ENCODE measurements at places on chromosomes 16 and 17.

DNA sequence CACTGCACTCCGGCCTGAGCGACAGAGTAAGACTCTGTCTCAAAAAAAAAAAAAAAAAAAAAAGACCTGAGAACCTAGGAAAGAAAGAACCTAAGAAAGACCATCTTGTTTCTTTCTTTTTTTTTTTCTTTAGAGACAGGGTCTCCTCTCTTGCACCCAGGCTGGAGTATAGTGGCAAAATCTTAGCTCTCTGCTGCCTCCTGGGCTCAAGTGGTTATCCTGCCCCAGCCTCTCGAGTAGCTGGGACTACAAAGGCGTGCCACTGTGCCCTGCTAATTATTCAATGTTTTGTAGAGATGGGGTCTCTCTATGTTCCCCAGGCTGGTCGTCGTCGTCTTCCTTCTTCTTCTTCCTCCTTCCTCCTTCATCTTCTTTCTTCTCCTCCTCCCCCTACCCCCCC is 7.8 kb upstream of the BIRC5 start:
- DNase-seq: no peak

GRCh38 chr16:6232056-6232455 is 1100.6 kb upstream of the RBFOX1 start:
- DNase-seq: no peak

DNA sequence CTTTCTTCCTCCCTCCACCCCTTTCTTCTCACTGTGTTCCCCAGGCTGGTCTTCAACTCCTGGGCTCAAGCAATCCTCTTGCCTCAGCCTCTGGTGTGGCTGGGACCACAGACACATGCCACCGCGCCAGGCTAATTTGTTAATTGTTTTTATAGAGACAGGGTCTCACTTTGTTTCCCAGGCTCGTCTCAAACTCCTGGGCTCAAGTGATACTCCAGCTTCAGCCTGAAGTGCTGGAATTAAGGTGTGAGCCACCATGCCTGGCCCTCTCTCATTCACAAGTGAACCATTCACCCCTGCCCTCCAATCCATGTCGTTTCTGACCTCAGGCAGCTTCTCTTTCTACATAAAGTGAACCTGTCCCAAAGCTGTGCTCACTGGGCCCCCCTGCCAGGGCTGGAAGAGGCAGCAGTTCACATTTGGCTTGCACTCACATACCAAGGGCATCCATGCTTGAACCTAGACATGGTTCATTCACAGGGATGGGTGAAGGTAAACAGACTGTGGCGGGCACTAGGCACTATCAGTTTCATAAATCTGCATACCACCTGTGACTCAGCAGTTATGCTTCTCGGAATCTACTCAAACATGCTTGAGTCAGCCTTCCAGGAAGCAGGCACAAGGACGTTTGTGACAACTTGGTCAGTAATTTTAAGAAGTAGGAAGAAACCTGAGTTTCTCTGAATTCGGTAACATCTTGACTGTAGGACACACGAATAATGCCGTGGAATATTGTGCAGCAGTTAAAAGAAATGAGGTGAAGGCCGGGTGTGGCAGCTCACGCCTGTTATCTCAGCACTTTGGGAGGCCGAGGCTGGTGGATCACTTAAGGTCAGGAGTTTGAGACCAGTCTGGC is 6.0 kb upstream of the RNF213 start:
- DNase-seq: no peak

GRCh38 chr17:42179335-42179734 is 1.6 kb downstream of the KCNH4 start:
- no peak for DNase-seq

GRCh38 chr17:77501751-77502625 is 361.2 kb downstream of the SEC14L1 start:
- no peak for DNase-seq

DNA sequence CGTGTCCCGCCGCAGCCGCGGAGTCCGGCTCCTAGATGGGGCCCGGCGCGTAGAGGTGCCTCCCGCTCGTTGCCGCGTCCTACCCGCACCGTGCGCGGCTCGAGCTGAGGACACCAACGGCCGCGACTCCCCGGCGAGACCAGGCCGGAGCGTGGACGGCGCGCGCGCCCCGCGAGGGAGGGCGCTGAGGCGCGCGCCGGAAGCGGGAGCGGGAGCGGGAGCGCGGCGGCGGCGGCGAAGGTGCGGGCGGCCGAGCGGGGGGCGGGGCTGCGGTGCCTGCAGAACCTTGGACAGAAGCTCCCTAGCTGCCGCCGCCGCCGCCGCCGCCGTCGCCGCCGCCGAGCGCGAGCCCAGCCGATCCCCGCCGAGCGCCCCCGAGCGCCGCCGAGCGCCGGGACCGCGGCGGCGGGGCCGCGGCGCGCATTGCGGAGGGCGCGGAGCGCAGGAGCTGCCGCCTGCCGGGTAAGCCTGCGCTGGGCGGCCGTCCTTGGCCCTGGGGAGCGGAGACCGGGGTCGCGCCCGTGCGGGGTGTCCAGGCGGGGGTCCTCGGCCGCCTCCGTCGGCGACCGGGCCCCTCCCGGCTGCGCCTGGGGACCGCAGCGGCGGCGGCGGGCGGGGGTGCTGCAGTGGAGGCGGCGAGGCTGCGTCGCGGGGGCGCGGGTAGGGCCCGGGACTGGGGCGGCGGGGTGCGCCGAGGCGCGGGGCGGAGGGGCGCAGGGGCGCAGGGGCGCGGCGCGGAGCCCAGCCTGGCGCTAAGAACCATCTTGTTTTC is at the start of gene CDK5R1:
CDK5R1 (plus strand) TSS at position 293 of the 772 bp plus-strand sequence. CDS start 628 bp downstream, outside the sequence.
- no peak for DNase-seq

GRCh38 chr17:71180801-71181385 is 939.9 kb upstream of the SOX9 start:
- DNase-seq: no peak

GRCh38 chr16:22705799-22706198 is 108.2 kb upstream of the HS3ST2 start:
- DNase-seq: no peak

DNA sequence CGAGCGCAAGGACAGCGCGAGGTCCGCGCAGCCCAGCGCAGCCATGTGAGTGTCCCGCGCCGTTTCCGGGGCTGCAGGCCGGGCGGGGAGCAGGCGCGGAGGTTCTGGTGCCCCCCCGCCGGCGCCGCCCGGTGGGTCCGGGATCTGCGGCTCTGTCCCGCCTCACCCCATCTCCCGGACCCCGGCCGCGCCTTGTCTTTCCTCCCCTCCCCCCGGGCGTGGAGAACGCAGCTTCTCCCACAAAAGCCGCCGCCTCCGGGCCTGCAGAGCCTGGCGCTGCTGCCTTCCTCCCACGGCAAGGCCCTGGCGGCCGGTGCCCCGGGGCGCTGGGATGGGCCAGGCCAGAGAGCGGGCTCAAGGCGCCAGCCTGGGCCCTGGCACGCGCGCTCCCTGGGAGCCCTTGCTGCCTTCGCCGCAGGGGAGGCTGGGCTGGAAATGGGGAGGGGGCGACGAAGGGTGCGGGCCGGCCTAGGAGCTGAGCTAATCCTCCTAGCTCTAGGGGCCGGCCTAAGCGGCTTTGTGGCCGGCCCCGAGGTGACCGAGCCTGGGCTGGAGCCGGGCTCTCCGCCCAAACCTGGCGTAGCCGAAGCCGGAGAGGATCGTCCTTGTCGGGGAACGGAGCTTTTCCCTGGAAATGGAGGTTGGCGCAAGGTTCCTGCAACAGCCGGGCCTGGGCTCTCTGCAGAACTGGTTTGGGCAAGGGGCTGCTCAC is 397 bp downstream of the RIPOR1 start:
- no peak for DNase-seq

DNA sequence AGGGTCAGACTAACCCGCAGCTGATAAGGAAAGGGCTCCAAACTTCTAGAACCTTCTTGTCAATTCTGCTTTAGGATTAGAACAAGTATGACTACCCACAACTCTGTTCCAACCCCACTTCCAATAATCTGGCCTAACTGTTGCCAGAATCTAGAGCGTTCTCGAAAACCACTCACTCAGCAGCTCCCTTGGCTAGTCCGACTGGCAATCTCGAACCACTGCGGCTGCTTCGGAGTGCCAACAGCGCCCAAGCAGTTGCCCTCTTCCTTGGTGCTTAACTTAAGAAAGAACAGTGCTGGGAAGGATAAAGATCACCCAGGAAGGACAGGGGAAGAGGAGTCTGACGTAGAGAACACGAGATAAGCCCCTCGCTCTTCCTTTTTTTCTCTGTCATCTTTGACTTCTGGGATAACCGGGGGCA is 818 bp downstream of the DNAJC7 start:
- no peak for DNase-seq

DNA sequence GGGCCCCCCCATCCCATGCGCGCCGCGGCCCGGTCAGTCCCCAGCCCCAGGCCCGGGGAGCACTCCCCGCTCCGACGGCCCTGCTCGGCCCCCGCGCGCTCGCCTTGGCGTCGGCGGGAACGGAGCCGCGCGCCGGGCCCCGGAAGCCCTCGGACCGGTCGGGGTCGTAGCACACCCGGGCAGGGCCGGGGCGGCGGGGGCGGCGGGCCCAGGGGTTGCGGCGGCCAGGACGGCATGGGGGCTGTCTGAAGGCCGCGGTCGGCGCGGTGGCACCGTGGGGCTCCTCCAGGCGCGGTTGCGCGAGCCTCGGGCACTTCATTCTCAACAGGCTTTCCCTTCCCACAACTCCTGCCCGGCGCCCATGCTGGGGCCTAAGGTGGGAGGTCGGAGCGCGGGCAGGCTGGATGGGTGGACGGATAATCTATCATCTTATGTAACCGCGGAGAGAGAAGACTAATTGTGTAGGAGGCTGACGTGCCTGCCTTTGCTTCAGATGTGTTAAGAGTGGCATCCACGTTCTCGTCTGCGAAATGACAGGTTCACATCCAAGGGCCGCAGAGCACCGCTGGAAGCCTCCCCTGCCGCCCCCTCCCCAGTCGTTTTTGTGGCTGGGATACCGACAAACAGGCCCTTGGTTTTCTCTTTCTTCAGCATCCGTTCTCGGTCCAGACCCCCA is 708 bp downstream of the BAIAP2 start:
- DNase-seq: no peak

DNA sequence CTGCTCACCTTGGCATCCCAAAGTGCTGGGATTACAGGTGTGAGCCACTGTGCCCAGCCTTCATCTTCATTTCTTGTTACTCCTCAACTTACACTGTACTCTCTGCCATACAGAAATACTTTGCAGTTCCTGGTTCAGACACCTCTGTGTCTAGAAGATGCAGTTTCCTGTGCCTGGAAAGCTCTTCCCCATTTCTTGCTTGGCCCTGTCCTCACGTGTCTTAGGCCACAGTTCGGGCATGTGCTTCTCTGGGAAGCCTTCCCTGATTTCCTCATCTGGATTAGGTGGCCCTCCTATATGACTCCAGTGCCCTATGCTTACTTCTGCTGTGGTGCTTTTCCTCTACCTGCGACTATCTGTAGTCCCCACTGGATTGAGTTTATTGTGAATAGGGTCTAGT is 26.5 kb upstream of the CDR2 start:
- DNase-seq: no peak

DNA sequence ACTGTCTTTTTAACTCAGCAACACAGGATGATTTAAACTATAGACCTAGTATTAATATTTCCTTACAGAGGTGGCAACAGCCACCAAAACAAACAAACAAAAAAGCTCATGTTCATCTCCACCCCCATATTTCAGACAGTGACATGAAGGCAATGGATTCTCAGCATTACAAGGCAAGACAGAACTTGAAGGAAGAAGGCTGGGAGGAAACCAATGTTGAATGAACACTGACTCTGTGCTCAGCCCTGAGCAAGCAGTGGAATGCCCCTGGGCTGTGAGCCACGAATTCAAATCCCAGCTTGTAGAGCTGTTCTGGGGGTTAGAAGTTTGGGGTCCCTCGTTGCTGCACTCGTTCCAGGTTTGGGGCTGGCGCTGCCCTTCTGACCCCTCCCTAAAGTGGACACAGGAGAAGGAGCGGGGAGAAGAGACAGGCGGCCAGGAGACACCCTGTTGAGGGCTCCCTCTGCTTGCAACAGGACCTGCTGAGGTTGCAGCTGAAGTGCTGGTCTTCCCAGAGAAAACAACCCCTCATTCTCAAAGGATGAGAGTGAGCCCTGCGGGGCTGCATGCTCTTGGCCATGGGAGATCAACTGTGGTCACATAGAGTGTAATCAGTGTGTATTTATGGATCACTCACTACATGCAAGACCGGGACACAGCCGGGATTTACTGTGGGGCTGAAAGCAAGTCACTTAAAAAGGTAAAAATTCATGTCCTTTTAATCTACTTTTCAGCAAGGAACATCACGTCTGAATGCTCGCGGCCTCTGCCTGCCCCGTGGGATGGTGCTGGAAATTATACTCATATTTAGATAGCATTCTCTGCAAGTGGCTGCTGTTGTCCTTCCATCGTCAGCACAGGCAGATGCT is 34.3 kb downstream of the MYH3 start:
- no peak for DNase-seq

GRCh38 chr17:17376362-17376761 is 73.2 kb downstream of the NT5M start:
- DNase-seq: no peak

GRCh38 chr16:73400951-73401350 is 353.0 kb upstream of the ZFHX3 start:
- DNase-seq: no peak

DNA sequence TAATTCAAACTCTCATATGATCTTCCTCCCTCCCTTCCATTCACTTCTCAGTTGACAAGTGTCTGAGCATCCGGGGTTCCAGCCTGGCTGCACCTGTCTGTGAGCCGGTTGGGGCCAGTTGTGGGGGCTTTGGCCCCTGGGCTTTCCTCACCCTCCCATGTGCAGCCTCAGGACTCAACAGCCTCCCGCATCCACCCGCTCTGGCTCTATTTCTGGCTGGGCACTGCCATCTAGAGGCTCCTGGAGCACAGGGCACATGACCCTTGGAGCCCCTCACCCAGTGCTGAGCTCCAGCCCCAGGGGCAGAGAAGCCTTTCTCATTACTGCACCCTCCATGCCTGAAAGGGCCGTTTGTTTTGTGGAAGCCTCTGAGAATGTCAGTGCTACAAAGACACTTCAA is 43.3 kb downstream of the HAPSTR1 start:
- DNase-seq: no peak

- no peak for DNase-seq
Observed at GRCh38 chr17:1597861-1598342, 30.7 kb downstream of the SLC43A2 start.

DNA sequence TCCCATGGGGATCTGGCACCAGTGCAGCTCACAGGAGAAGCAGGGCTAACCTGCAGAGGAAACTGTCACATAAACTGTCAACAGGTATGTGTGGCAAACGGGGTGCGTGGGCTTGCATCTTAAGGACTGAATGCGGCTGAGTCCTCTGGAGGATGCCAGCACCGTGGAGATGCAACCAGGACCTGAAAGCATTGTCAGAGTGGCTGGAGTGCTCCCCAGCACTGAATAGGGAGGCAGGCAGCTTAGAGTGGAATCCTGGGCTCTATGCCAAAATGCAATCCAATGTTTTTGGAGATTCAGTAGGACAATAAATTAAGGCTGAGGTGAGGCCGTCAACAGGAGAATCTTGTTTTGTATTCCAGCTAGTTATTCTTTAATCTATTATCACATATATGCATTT is 21.3 kb upstream of the SALL1 start:
- no peak for DNase-seq

DNA sequence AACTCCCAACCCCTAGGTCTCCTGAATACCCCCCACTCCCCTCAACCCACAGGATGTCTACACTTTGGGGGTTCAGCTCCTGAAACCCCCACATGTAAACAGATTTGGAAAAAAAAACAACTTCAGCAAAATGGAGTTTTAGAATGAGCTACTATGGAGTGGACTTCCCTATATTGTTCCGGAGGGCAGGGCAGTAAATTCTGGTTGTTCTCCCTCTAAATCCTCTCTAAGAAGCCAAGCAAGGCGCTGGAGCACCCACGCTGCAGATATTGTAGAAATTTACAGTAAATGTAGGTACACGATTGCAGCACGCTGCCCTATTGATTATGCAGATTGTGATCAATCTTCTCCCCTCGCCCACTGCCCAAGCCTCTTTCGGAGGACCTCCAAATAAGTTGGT is 8.5 kb upstream of the ZFHX3 start:
- DNase-seq: no peak

- no peak for DNase-seq
Observed at GRCh38 chr16:56388209-56388608, 37.1 kb downstream of the AMFR start.
